Spinal cord (tissue), 10 donors: ENCODE measurements at places on chromosomes 7 and 10. TPM values are rescaled to one million over a fixed set of nuclear protein-coding genes. Genes with fewer than 3 reads are reported as not detected.

GRCh38 chr7:43018446-43018845 lies 86.3 kb downstream of the MRPL32 start:
- no peak for DNase-seq

DNA sequence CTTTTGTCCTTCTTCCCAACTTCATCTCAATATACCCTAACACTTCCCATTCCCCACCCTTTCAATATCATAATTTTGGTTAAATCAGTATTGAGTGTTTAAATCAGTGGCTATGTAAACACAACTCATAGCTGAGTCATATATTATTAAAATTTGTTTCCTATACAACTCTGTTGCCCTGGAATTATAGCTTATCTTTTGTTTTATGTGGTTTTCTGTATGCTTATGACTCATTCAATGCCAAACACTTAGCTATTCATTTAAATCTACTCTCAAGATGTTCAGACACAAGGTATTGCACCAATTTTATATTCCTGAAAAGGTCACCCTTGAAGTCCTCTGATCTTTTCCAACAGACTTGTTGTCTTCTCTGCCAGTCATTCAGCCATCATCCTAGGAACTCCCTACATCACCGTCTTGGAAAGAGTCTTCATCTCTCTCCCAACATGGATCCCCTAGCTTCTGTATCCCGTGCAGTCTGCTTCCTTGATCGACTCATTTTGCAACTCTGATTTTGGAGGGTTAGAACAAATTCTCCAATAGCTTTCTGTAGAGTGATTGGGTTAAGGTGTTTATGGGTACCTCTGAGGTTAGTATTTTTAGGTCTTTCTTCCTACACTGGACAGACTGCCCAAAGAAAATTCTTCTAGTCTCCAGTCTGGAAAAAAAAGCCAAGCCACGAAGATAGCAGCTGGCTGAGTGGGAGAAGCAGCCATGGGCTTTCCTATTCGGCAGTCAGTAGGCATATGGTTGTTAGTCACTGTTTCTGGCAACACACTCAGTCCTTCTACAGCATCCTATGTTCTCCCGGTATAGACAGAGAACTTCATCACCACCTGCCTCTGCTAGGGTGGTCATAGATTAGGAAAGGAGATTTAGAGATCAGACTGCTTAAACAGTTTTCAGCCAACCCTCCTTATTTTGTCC lies 102.1 kb downstream of the CRPPA start:
- no peak for DNase-seq

DNA sequence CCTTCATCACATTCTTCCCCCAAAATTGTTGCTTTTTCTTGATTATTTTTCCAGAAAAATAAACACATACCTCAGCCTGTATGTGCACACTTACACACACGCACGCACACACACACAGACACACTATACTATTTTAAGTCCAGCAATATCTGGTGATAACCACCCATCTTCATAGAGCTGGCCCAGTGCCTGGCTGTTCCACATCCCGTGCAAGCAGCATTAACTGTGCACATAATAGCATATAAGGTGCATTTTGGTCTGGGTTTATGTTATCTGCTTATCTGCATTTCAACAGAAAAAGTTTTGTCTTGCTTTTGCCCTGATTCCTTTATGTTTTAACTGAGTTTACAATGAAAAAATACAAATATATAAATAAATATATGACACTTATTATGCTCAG lies 143.1 kb upstream of the KLF6 start:
- DNase-seq = no peak

- DNase-seq = no peak
Observed at GRCh38 chr10:132458586-132459300, 61.7 kb downstream of the PWWP2B start.

DNA sequence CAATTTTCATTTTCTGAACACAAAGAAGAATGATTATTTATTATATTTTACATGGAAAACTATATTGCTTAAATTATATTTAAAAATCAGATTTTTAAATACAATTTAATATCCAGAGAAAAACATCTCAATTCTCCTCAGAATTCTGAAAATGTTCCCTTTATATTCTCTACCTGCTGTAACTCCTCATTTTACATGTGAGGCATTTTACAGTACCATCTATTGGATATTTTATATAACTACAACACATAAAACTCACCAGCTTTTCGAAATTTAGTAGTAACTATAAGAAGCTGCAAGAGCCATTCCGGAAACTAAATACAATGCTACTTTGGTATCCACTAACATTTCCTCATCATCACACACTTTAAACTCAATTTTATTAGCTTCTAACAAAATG lies 264.6 kb downstream of the DGKB start:
- no peak for DNase-seq

The HPS1 gene
- 27.2 TPM for total RNA-seq

The SPDYE9 gene
- total RNA-seq = 0.06 TPM

The LIPN gene
- total RNA-seq = not detected

The DIP2C gene
- total RNA-seq = 15.4 TPM
